Esophagus squamous epithelium (tissue), 5 donors: ENCODE measurements at places on chromosomes 7 and 10. TPM values are rescaled to one million over a fixed set of nuclear protein-coding genes. Genes with fewer than 3 reads are reported as not detected.

REPIN1 gene
- 73.0 TPM for total RNA-seq

ITPRID1 gene
- total RNA-seq, result not detected

ATG9B gene
- 45.2 TPM for total RNA-seq

OR6B1 gene
- not detected for total RNA-seq

EXOC4 gene
- total RNA-seq, result 62.4 TPM

LRIT1 gene
- 0.34 TPM for total RNA-seq

CTBP2 gene
- 46.9 TPM for total RNA-seq

- no peak for DNase-seq
These were observed 200.3 kb downstream of the CACNB2 start for GRCh38 chr10:18340496-18341051.

- DNase-seq, result no peak
These were observed 11.3 kb upstream of the SAMD8 start for GRCh38 chr10:75099952-75100763.

- no peak for DNase-seq
These were observed 192.8 kb downstream of the ADK start for GRCh38 chr10:74343804-74344203.

GRCh38 chr7:52695973-52696595, 339.3 kb upstream of the POM121L12 start:
- DNase-seq, result no peak

DNA sequence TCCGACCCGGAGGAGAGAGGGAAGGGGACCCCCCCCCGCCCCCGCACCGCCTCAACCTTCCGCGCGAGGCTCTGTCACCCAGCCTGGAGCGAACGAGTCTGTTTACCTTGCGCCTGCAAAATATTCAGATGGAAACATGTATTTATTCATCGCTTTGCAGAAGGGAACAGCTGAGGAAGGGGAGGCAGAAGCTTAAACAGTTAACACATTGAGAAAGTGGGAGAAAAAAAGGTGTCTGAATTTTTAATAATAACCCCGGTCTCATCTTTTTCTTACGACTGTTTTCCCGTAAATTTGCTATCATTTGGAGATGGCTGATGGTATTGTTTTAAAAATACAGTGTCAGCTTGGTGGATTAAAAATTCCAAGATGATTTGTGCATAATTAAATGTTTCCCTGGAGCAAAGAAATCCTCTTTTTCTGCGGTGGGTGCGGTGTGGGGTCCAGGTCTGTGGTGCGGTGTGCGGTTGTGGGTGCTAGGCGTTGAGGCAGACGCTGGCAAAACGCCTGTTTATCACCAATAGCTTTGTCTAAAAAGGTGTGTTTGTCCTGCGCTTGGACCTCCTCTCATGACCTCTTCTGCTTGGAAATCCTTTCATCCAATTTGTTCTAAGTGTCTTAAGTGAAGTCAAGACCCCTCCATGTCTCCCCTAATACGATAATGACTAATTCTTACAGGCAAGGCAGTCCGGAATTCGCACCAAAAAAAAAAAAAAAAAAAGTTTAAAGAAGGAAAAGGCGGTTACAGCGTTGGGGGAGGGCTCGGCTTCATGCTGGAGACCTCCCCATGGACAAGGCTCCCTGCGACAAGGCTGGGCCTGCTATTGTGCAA, 1.6 kb downstream of the UNCX start:
- no peak for DNase-seq

DNA sequence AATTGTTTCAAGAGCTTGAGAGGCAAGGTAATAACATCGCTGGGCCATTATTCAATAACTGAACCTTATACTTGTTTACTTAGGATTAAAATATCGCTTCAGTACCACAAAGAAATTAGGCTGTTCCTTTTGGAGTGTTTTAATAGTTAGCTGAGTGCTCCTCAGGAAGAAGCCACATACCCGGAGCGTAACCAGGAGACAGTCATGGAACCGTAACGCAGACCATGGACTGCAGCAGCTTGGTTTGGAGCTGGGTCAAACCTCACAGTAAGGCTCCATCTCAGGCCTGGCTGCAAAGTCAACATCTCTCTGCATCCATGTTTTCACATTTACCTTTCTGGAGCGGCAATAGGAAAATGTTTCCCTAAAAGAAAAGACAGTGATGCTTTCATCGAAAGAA, 599.0 kb downstream of the TNS3 start:
- no peak for DNase-seq

- no peak for DNase-seq
These were observed 27.4 kb upstream of the NFKB2 start for GRCh38 chr10:102368077-102368476.

DNA sequence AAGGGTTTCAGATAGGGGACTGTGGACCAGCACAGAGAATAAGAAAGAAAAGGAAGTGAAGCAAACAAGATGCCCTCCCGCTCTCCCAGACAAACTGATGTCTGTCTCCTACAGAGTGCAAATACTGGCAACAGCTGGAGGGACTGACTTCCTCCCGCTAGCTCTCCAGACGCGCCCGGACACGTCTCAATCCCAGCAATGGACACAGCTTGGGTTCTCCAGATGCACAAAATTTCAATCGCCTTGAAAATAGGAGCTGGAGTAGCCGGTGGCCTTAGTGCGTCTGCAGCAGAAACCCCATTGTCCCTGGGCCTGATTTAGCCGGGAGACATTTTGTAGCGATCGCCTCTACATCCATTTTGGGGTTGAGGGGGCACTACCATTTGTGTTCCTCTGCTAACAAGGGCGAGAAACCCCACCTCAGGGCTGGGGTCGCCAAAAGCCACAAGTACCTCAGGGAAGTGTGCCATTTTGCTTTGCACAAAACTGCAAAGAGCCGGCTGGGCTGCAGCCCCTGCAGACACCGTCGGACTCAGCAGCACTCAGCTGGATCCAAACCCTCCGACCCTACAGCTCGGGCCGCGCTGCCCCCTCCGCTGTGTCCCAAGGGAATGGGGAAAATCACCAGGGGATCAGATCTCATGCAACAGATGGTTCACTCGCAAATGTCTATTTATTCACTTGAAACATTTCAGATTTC, 5.9 kb downstream of the CPA2 start:
- DNase-seq, result no peak

- peak; percentile 99 for DNase-seq
These were observed at the start of gene AGFG2 for GRCh38 chr7:100538654-100539435. Gene AGFG2, plus strand, starts transcription at chr7:100539203. Its CDS starts 144 bp downstream, at chr7:100539347.

GRCh38 chr7:51027935-51028830, 245.5 kb upstream of the GRB10 start:
- no peak for DNase-seq

GRCh38 chr10:99360934-99361333, 31.8 kb downstream of the CNNM1 start:
- no peak for DNase-seq

DNA sequence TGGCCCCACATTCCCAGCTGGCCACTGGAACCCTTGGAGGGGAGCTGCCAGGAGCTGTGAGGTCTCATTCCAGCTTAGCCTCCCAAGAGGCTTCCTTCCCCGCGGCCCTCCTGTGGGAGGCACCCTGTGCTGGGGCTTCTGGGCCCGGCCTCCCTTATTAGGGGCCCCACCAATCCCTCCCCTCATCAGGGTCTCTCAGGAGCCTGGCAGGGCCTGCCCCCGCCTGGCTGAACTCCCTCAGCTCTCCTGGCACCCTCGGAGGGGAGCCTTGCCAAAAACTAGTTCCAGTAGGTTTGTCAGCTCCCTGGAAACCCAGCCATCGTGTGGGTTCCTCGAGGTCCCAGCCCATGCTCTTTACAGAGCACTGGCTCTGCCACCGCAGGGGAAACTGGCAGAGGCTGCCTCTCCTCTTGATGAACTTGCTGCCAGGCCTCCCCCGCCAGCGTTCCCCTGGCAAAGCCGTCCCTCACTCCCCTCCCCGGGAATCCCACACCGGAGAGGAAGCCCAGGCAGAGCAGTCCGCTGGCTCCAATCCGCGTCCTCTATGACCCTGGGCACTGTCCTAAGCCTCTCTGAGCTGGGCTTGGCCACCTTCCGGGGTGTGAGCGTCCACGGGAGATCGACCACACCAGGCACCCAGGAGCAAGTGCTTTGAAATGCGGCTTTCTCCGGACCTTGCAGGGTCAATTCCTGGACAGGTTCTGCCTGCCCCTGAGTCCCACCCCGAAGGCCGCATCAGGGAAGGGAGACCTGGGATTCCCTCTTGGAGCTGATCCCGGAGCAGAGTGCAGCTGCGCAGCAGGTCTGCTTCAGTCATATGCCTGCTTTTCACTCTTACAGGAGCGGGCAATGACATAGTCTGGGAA, 139.8 kb downstream of the ARHGAP22 start:
- DNase-seq, result no peak

DNA sequence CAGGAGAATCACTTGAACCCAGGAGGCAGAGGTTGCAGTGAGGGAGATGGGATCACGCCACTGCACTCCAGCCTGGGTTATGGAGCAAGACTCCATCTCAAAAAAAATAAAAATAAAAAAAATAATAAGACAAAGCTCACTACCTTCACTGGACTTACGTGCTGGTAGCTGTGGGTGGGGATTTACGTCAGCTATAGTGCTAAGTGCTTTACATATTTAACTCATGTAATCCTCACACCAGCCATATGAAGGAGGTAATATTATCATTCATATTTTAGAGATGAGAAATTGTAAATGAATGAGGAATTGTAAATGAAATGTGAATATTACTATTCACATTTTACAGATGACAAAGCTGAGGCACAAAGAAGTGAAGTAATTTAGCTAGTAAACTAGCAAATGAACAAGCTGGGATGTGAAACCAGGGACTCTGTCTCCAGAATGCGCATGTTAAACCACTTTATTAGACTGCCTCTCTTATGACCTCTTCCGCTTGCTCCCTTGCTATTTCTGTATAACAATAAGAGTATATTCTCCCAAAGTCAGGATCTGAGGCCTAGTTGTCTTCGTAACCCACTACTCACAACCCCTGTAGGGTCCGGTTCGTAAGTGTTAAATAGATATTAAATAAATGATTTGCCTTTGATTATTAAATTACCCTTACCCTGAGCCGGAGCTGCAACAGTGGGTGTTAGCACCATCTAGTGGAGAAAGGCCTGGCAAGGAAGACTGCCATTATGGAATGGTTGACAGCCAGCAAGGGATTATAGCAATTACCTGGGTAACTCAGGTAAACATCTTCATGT, 70.2 kb downstream of the HTR7 start:
- no peak for DNase-seq

DNA sequence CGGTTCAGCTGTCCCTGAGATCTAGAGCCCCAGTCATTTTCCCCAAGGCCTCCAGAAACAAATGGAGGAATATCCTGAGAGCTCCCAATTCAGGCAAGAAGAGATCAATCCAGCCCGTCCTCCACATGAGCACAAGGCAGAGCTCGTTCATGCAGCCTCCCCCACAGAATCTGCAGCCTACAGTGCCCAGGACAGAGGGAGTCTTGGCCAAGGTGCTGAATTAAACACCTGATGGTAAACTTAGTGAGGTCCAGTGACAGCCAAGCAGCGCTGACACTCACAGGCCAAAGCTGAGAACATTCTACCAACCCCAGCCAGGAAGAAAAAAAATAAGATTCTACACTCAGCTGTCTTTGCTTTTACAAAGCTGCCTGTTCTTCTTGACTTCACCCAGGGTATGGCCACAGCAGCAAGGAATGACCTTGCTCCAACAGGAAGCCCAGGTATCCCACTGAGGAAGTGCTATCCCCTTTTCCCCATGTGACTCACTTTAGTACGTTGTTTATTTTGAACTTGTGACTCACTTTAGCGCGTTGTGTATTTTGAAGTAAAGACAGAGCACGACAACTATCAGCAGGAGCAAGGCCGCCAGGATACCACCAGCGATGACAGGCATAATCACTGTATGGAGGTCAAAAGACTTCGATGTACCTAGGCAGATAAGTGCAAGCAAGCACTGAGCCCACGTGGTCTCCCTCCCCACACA, 4.4 kb upstream of the CUZD1 start:
- DNase-seq, result no peak

GRCh38 chr10:81875467-81876252, 666 bp downstream of the NRG3 start:
- DNase-seq, result no peak

DNA sequence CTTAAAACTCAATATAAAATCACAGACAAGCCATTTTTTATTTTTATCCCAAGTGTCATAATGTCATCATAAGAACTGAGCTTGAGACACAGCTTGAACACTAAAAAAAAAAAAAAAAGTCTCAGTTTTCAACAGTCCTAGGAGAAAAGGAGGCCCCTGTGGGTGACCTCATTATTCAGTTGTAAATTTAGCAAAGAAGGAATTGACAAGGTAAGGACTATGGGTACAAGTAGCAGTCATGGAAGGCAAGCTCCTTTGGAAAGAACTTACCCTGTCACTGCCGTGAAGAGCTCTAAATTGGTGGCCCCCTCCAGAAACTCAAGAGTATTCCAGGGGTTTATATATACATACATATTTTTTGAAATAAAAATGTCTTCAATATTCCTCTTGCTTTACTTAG, 864.4 kb upstream of the KCND2 start:
- DNase-seq, result no peak

- no peak for DNase-seq
These were observed 117.0 kb upstream of the PTPRZ1 start for GRCh38 chr7:121755818-121756552.

GRCh38 chr7:38656968-38657367, 25.8 kb upstream of the AMPH start:
- DNase-seq, result no peak

- DNase-seq, result no peak
These were observed 63.9 kb downstream of the GBF1 start for GRCh38 chr10:102309236-102309635.

DNA sequence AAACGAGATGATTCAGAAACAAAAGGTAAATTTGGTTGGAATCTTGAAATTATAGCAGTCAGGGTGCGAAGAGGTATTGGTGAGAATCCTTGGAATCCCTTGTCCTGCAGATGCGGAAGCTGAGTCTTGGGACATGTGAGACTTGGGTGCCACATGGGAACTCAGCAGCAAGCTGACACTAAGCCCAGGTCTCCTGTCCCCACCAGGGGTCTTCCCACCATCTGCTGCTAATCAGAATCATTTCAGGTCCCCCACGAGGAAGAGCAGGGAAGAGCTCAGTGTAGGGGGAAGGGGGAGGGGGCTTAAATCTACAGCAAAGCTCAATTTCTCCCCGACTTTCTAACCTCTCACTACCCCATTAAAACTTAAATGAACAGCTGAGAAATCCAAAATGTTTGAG, 126.1 kb upstream of the BMPER start:
- DNase-seq, result no peak

- DNase-seq, result no peak
These were observed 672.7 kb upstream of the FOXK1 start for GRCh38 chr7:4009211-4010060.

GRCh38 chr7:151133266-151133985, 34.1 kb downstream of the GBX1 start:
- no peak for DNase-seq

GRCh38 chr7:96998744-96999143, 6.6 kb upstream of the DLX6 start:
- DNase-seq, result no peak

DNA sequence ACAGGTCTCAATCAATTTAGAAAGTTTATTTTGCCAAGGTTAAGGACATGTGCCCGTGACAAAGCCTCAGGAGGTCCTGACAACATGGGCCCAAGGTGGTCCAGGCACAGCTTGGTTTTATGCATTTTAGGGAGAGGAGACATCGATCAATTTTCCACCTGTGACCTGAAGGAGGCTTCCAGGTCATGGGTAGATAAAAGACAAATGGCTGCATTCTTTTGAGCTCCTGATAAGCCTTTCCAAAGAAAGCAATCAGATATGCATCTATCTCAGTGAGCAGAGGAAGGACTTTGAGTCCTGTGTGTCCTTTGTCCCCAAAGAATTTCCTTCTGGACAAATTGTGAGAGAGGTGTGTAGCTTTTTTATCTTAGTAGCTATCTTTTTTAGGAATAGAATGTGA, 15.8 kb downstream of the LRRC72 start:
- no peak for DNase-seq

GRCh38 chr10:16995867-16996529, 133.6 kb downstream of the CUBN start:
- no peak for DNase-seq
